ENCODE measurements at places on chromosomes 4 and X.

GRCh38 chrX:20529301-20529700 lies 262.6 kb upstream of the RPS6KA3 start:
- no peak for DNase-seq

- peak; percentile 39 for DNase-seq
These were observed 11.8 kb upstream of the PDGFC start for GRCh38 chr4:156983366-156983765.

DNA sequence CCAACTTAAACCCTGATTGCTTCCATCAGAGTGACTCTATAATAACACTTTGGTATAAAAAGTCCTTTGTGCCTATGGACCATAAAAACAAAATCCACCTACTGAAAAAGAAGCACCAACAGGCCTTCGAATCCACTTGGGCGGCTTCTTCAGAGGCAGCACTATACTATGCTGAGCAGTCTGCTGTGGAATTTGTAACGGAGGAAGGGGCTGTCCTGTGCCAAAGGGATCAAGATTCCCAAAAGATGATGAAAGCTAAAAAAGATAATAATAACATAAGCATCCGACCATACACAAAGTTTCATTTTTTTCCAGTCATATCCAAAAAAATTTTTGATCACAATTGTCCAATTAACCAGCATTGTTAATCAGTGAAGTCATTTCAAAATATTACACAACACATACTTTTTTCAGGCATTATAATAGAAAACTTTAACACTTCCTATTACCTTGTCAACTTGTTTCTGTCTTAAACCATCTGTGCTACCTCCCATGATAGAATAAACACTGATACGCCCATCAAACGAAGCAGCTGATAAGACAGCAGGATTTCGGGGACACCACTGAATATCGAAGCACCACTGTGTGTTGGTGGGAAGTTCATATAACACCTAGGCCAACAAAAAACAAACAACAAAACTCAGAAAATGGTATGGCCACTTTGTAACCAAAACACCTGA lies 24.1 kb downstream of the SEC31A start:
- no peak for DNase-seq

GRCh38 chrX:49915361-49916222 lies 6.8 kb upstream of the CLCN5 start:
- peak; percentile 12 for DNase-seq

DNA sequence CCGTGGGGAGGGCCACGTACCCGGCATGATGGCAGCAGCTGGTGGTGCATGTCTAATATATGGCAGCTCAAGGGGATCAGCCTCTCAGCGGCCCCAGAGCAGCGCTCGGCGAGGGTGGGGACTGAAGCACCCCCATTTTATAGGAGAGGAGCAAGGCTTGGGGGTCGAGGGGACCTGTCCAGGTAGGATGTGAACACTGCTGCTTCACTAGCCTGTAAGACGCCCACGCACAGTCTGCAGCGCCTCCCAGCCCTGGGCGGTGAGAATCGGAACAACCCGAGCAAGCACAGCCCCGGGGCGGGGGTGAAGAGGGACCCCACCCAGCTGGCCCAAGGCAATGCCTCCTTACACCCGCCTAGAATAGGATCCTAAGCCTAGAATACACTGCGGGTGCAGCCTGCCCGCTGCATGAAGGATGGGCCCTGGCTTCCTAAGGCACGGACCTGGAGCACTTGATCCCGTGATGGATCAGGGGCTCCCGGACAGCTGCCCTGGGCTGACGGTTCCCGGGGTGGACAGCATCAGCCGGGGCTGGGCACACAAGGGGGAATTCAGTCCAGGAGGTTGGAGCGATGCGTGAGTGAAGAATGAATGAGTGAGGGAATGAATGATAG lies 17.6 kb downstream of the ADRA2C start:
- no peak for DNase-seq

- DNase-seq = no peak
These were observed 126.6 kb downstream of the ASB9 start for GRCh38 chrX:15143050-15143824.

GRCh38 chr4:2574863-2575262 lies 38.4 kb downstream of the FAM193A start:
- no peak for DNase-seq

DNA sequence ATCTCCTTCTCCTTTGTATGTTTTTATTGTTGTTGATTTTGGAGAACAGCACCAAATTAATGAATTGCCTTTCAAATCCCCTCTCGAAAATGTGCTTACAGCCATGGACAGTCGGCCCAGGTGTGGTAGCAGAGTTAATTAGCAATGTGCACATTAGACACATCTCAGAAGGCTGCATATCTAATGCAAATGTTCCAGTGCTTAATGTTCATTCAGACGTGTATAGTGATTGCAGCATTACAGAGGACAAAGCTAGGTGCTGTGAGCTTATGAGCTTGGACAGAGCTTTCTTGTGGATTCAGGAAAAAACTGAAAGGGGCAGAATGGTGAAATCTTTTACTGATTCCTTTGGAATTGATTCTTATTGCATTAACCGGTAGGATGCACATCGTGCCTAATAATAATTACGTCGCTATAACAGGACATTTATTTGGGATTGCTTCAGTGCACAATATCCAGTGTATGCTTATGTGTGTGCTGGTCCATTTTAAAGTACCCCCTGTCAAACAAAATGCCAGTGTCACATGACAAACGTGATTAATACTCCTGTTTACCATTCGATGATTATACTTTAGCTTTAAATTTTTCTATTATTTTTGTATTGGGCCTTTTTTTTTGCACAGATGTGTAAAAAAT lies 552.9 kb upstream of the EPHA5 start:
- peak; percentile 9 for DNase-seq

GRCh38 chr4:85577307-85577706 lies 102.4 kb downstream of the ARHGAP24 start:
- no peak for DNase-seq

DNA sequence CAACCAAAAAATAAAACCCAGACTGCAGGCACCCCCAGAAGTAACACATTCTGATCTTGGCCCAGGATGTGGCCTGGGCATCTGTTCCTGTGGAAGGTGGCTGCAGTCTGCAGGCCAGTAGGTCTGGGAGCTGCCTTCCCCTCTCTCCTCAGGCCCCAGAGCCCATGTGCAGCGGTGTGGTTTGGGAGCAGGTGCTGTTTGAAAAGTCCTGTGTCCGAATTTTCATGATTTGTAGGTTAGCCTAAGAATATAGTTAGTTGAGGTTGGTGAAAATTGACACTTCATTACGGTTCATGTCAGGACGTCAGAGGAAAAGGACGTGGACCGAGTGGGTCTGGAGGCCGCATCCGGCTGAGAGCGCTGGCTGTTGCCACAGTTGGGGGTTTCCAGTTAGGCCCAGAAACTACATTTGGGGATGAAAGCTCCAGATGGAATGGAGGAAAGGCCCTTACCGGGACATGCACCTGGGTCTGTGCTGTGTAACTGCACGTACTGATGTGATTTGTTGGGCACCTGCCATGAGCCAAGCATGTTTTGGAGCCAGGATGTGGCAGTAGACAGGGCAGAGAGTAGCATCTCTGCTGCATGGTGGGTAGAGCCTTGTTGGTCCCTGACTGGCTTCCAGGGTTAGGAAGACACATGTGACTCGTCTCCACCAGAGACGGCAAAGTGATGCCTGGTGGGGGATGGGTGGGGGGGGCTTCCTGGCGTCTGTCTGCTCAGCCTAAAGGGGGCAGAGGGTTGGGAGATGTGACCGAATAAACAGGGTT lies 21.7 kb upstream of the HGFAC start:
- no peak for DNase-seq

DNA sequence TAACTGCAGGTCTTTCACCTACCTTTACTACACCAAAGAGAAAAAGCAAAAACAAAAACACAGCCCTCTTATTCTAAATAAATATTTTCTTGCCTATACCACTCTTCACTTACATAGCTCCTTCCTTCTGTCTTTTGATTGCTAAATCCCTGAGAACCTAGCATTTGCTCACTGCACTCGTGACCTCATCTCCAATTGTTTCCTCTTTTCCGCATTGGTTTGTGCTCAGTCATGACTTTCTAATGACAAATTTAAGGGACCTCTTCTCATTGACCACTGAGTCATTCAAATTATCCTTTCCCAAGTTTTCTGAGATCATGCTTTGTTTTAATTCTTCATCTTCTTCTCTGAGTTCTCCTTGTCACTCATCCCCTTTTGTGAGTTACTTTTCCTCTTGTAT lies 1697.1 kb downstream of the STIM2 start:
- no peak for DNase-seq

DNA sequence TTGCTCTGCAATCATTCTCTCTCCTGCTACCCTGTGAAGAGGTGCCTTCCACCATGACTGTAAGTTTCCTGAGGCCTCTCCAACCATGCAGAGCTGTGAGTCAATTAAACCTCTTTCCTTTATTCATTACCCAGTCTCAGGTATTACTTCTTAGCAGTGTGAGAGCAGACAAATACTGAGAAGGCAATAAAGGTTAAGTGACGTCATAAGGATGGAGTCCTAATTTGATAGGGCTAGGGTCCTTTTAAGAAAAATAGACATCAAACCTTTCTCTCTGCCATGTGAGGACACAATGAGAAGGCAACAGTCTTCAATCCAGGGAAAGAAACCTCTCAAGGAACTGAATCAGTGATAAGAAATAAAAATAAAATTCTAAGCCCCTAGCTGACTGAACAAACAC lies 1262.7 kb downstream of the FAM133A start:
- DNase-seq = no peak

GRCh38 chr4:157225096-157225495 lies 4.6 kb downstream of the GRIA2 start:
- DNase-seq = no peak

DNA sequence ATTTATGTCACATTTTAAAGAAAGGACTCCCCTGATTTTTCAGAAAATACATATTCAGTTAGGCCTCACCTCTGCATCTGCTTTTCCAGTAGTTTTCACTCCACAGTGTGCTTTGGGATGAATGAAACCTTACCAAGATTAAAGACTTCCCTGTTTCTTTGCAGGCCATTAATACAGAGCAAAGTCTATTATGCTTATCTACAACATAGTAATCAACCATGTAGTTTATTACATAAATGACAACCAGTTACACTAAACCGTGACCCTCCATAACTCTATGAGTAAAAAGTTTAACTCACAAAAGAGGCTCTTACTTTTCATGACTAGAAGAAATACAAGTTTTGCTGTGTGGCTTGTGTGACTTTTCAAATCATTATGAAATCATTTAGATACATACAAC lies 2.3 kb downstream of the LRRC66 start:
- no peak for DNase-seq

DNA sequence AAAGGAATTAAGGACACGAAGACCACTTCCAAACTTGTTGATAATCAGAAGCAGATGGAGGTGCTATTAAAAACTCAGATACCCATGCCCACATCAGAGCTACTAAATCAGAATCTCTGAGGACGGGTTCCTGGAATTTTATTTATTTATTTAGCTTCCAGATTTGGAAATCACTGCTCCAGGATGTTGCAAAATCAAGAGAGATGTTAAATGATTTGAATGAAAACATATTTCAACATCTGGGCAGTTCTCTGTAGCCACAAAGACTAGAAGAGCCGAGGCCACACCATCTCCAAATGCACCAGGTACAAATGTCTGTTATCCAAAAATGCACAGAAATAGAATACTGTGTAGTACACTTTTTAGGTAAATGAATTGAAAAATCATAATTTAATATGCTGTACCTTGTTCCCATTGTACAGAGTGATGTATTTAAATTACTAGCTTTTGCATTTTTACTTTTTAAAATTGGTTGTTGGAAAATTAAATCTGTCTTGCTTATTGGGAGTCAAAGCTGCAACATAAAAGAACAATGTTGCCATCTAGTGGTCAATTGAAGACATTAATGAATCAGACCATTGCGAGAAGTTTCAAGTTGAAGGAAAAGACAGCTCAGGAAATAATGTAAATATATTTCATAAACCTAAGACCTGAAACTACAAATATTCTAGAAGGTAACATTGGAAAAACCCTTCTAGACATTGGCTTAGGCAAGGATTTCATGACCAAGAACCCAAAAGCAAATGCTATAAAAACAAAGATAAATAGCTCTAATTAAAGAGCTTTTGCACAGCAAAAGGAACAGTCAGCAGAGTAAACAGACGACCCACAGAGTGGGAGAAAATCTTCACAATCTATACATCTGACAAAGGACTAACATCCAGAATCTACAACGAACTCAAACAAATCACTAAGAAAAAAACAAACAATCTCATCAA lies 151.3 kb upstream of the TTC29 start:
- DNase-seq = peak; percentile 13

DNA sequence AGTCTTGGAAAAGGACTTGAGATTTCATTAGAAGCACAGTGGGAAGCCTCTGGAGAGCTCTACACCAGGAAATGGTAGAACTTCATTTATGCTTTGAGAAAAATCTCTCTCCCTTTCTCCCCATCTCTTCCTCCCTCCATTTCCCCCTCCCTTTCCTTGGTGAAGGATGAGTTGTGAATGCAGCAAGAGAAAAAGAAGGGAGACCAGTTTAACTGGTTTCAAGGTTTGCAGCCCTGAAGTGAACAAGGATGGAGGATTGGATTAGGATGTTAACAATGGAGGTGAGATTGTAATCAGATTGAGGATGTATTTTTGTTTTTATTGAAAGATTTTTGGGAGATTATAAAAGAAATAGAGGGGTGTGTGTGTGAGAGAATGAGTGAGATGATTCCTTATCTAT lies 99.5 kb downstream of the ANK2 start:
- no peak for DNase-seq

DNA sequence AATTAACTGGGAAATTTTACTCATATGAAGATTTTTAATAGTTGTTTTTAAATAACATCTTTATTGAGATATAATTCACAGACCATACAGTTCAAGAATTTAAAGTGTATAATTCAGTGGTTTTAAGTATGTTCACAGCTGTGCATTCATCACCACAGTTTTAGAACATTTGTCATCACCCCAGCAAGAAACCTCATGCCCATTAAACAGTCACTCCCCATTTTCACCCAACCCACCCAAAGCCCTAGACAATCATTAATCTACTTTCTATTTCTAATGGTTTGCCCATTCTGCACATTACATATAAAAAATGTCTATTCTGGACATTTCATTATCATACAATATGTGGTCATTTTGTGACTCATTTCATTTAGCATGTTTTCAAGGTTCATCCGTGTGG lies 2.8 kb downstream of the UPRT start:
- no peak for DNase-seq

- no peak for DNase-seq
These were observed 423.3 kb downstream of the CENPC start for GRCh38 chr4:67122029-67122428.

DNA sequence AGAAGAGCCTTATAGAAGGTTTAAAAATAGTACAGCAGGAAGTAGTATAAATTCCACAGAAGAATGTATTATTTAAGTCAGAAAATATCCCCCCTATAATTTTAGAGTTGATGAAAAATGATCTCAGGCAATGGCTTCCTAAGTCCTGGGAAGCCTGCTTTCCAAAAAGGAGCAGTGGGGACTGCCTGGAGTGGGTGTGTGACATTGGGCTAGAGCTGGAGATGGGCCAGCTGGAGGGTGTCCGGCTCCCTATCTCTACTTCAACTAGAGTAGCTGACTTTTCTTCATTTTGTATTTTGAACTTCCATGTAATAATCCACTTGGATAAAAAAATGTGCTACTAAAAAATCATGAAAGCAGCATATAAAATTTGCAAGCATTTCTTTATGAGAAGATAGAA lies 253.9 kb downstream of the ANK2 start:
- DNase-seq = no peak

GRCh38 chrX:63746278-63746677 lies 38.7 kb downstream of the ARHGEF9 start:
- no peak for DNase-seq

GRCh38 chrX:155983326-155983725 lies 14.2 kb upstream of the IL9R start:
- DNase-seq = no peak

GRCh38 chr4:1985780-1986577 lies 22.8 kb downstream of the NELFA start:
- no peak for DNase-seq
